Central memory CD4-positive, alpha-beta T cell (primary cell): ENCODE measurements at places on chromosomes 6 and 20.

- DNase-seq = no peak
Observed at GRCh38 chr6:109693111-109693510, 2.0 kb downstream of the FIG4 start.

- peak; percentile 76 for DNase-seq
Observed at GRCh38 chr6:31332637-31333602, 24.1 kb downstream of the HLA-B start.

DNA sequence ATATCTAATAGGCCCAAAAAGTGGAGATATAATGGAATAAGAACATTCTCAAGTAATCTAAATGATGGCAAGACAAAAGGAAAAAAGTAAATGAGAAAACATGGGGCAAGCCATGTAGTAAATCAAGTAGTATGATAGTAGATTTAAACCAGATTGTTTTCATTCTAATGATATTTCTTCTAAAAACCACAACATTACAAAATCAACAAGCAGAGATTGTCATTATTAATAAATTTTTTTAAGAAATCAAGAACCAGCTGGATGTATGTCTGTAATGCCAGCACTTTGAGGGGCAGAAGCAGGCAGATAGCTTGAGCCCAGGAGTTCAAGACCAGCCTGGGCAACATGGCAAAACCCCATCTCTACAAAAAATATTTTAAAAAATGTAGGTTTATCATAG is 155.0 kb downstream of the RNGTT start:
- no peak for DNase-seq

DNA sequence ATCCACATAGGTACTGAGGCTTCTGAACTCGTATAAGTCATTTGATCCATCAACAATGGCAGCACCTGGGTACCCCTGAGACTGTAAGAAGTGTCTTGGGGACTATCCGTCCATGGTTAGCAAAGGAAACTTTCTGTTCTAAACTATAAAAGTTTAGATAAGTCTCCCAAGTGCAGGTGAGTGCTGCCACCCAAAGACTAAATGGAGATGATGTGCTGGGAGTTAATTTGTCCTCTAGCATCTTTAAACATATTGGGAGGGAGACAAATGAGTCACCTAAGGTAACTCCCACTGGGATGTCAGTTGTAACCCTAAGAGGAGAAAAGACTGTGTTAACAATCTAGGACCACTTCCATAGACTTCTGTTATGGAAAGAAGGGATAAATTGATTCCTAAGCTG is 6.2 kb downstream of the BEND6 start:
- DNase-seq = no peak

- no peak for DNase-seq
Observed at GRCh38 chr6:38481851-38482250, 157.9 kb downstream of the BTBD9 start.

- no peak for DNase-seq
Observed at GRCh38 chr6:119280668-119281067, 68.9 kb downstream of the MAN1A1 start.

DNA sequence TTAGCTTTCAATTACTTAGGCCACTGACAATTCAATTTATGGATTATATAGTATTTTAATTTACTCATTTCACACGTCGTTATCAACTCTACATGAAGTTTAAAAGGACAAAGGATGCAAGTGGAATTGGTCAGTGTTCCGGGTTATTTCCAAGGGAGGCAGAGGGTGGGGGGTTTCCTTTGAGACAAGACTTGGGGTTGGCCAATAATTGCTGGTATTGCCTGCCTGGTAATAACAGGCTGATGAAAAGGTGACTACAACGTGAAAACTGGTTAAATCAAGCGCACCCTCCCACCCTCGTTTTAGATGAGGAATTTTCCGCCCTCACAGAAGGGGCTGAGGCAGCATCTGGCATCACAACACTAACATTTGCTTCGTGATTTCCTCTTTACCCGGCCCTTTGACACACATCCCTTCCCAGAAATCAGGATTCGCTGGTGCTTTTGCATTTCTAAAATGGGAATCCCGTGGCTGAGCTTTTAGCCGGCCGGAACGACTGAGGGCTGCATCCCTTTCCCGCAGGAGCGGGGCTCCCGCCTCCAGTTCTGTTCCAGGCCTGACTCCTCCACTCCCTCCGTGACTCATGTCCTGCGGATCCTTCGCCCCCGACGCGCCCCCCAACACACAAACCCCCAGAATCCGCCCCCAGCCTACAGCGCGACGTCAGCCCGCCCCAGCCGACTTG is 999 bp upstream of the PIM1 start:
- peak; percentile 14 for DNase-seq

DNA sequence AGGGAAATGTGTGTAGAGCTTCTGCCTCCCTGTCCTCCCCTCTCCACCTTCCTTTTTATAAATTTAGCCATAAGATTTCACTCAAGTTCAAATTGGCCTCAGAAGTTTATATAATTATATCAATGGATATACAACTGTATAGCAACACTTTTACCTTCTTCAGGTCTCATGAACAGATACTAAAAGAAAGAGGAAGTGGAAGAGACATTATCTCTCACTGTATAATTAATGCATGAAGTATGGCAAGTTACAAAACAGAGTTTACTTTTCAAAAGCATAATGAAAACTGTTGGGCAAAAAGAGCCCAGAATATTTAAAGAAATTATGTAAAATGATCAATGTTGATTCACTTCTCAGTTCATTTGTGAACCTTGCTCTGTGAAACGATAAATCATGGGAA is 99.7 kb downstream of the PDE7B start:
- DNase-seq = no peak

DNA sequence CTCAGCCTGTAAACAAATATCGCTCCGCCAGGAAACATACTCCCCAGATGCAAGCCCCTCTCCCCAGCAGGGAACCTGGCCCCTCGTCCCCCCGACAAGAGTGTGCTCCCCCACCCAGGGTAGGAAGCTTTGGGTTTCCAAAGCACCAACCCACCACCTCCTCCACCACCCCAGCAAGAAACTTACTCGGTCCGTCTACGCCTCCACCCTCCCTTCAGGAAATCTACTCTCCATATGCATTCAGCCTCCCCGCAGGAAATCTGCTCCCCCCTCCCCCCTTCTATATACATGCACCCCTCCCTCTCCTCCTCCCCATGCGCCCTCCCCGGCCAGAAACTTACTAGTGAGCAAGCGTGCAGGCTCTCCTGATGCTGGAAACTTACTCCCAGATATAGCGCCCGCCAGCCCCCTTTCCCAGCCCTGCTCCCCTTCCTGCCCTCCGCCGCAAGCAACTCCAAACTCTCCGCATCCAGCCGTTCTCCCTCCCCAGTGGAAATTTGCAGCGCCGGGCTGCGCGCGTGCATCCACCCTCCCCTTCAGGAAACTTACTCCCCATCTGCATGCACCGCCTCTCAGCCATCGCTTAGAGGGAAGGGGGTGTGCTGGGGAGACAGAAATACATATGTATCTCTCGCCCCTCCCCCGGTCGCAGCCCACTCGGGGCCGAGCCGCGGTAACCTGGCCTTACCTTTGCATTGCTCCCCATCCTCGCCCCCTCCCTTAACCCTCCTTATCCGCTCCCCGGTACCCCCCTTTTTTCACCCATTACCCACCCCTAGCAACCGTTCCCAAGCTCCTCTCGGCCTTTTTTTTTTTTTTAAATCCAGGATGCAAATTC is at the start of gene TRERF1:
Gene TRERF1, minus strand, starts transcription at position 594 of the 838 bp plus-strand sequence. CDS start 182,336 bp downstream, outside the sequence.
- DNase-seq = peak; percentile 53

DNA sequence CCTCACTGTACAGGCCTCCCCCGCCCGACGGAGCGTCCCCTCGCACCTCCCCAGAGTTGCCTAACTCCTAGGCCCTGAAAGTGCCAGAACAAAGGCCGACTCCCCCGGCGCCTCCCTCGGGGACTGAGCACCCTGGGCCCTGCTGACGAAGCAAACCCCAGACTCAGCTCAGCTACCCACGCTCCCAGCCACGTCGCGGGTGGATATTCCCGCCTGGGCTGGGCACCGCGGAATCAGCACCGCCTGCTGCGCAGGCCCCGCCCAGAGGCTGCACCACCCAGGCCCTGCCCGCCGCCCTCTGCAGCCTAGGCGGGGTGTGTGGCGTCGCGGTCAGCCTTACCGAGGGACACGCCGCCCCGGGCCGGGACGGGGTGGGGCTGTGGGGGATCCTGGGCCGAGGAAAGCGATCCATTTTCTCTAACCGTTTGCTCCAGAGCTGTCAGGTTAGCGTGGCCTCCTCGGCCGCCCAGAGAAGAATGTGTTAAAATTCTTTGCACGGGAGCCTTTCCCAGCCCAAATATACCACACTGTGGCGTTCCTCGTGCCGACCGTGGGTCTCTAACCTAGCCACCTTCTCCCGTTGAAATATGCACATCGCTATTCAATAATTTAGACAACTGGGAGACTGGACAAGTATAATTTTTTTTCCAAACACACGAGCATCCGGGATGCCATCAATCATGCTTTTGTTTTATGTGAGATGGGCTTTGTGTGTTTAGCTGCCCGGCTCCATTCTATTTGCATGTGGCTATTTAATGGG is 31.4 kb downstream of the TFAP2A start:
- no peak for DNase-seq

DNA sequence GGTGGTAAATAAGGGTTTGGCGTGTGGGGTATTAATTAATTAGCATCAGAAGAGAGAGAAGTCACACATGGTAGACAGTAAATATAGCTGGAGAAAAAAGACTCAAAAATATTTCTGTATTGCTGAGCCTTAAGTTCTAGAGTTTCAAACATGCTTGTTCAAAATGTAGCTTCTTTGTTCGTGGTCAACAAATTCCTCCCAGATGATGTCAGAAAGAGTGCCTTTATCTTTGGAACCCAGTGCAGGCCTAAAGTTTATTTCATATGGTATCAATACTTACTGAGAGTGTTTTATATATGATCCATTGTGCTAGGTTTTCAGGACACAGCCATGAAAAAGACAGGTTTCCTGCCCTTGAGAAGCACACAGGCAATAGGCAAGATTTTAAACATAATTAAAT is 18.3 kb downstream of the MARCKS start:
- no peak for DNase-seq

DNA sequence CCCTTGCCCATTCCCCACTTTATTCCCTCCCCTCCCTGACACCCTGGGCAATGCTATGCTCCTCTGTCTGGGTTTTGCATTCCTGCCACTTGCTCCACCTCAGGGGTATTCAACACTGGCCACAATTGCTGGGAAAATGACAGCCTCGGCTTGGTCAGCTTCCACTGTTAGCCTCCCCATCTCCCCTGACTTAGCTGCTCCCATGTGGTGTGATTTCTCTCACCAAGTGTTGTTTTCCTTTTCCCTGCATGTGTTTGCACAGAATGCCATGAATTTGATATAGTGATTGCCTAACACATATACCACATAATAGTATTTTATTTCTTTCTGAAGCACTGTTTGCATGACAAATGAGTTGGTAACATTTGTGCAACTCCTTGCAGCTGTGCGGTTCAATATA is 1.4 kb upstream of the LEMD2 start:
- no peak for DNase-seq

- no peak for DNase-seq
Observed at GRCh38 chr6:139324301-139324555, 32.4 kb upstream of the TXLNB start.

DNA sequence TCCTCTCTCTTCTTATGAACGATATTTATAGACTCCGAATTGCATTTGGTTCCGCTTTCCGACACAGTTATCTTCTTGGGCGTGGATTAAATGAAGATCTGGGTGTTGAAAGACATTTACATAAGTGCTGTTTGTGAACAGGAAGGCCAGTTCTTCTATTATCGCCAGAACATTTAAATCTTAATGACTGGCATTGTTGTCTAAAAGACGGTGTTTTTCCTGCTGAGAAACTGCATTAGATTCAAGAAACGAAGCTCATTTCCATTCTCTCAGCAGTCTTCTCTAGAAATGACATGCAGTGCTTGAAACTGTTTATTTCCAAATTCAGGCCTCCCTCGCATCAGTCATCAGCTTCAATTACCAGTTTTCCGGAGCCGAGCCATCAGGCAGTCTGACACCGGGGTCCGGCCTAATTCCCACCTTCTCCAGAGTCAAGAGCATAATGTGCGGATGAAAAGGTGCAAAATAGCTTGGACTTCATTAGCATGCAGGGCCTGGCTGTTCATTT is 16.0 kb downstream of the LINC00237 start:
- no peak for DNase-seq

- DNase-seq = no peak
Observed at GRCh38 chr20:59568509-59569024, 35.8 kb upstream of the PHACTR3 start.

- no peak for DNase-seq
Observed at GRCh38 chr6:52871621-52872020, 31.0 kb upstream of the GSTA5 start.

GRCh38 chr6:158519300-158519699 is 40.6 kb upstream of the TMEM181 start:
- DNase-seq = no peak
